ENCODE measurements at places on chromosomes 11 and 22. TPM values are rescaled to one million over a fixed set of nuclear protein-coding genes. Genes with fewer than 3 reads are reported as not detected.

- no peak overlapping the region for H3K27ac ChIP-seq
- no peaks in the 10 kb centered on the region for H3K36me3 ChIP-seq
- H3K4me3 ChIP-seq, result no peak overlapping the region
These were observed 14.3 kb upstream of the FGF19 start for GRCh38 chr11:69718147-69718546.

- H3K4me1 ChIP-seq, result peaks cover 11% of the 10 kb centered on the region
- peaks cover 34% of the 10 kb centered on the region for H3K36me3 ChIP-seq
- no peaks in the 10 kb centered on the region for H3K27me3 ChIP-seq
- no peak overlapping the region for H3K4me3 ChIP-seq
- no peak for DNase-seq
These were observed 56.8 kb downstream of the DGCR2 start for GRCh38 chr22:19065298-19065859.

- no peak for DNase-seq
- no peaks in the 10 kb centered on the region for H3K27me3 ChIP-seq
- H3K4me1 ChIP-seq, result no peaks in the 10 kb centered on the region
- H3K27ac ChIP-seq, result no peak overlapping the region
- no peak overlapping the region for H3K4me3 ChIP-seq
- H3K36me3 ChIP-seq, result peaks cover 1% of the 10 kb centered on the region
These were observed 12.7 kb downstream of the DUSP8 start for GRCh38 chr11:1559111-1559951.

- no peak overlapping the region for H3K4me3 ChIP-seq
- no peaks in the 10 kb centered on the region for H3K36me3 ChIP-seq
These were observed 43.2 kb downstream of the IGLL1 start for GRCh38 chr22:23536821-23537345.

DNA sequence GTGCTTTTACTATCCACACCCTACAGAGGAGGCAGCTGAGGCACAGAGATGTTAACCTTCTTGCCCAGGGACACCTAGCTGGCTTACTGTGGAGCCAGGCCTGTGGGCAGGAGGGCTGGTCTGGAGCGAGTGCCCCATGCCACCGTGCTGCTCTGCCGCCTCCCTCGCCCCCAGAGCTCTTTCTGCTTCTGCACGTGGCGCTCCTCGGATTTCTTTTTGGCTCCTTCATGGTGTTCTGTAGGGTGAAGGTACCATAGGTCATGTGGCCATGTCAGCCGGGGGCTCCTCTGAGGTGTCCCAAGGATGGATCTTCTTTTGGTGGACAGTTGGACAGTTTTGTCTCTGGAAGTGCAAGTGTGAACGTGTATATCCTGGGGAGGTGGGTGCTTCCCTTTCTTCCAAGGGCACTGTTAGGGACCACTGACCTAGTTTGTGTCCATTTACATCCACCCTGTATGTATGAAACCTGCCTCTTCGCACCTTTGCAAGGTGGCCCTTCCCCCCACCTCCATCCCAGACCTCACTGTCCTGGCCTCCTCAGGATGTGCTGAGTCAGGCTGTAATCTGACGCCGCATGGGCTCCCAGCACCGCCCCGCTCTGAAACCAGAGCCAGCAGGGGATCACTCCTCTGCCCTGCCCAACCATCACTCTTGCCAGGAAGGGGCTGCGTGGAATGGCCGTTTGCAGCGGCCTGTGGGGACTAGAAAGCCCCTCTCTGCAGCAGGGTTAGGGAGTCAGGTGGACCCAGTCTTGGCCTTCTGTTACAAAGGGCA is 31.7 kb downstream of the POLR3H start:
- peaks cover 10% of the 10 kb centered on the region for H3K4me1 ChIP-seq
- peak overlapping the region; percentile 13 for H3K27ac ChIP-seq
- DNase-seq, result peak; percentile 29
- no peaks in the 10 kb centered on the region for H3K27me3 ChIP-seq

DNA sequence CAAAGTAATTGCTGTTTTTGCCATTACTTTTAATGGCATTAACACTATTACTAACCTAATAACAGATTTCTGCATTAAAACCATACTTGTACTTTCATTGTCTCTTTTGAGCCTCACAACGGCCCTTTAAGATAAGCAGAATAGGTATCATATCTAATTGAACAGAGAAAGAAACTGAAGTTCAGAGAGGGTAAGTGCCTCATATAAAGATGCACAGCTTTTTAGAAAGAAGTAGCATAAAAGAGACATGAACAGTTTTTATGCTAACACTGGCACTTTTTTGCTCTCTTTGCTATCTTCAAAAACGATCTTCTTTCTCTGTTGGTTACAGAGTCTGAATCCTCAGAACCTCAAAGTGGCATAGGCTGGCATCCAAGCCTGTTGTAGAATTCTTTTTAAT is 102.9 kb upstream of the OR5AK2 start:
- no peak overlapping the region for H3K27ac ChIP-seq
- H3K27me3 ChIP-seq, result 0 out of 3 replicates have a peak, but pooled peaks cover 3% of the 10 kb centered on the region
- H3K4me3 ChIP-seq, result no peak overlapping the region
- peaks cover 20% of the 10 kb centered on the region for H3K4me1 ChIP-seq
- no peaks in the 10 kb centered on the region for H3K36me3 ChIP-seq
- no peak for DNase-seq

GRCh38 chr22:24969560-24970301 is 17.2 kb downstream of the KIAA1671 start:
- H3K27me3 ChIP-seq, result no peaks in the 10 kb centered on the region
- H3K36me3 ChIP-seq, result no peaks in the 10 kb centered on the region
- DNase-seq, result peak; percentile 60

- H3K4me3 ChIP-seq, result no peak overlapping the region
These were observed 15.3 kb upstream of the SYTL2 start for GRCh38 chr11:85826116-85826855.

DNA sequence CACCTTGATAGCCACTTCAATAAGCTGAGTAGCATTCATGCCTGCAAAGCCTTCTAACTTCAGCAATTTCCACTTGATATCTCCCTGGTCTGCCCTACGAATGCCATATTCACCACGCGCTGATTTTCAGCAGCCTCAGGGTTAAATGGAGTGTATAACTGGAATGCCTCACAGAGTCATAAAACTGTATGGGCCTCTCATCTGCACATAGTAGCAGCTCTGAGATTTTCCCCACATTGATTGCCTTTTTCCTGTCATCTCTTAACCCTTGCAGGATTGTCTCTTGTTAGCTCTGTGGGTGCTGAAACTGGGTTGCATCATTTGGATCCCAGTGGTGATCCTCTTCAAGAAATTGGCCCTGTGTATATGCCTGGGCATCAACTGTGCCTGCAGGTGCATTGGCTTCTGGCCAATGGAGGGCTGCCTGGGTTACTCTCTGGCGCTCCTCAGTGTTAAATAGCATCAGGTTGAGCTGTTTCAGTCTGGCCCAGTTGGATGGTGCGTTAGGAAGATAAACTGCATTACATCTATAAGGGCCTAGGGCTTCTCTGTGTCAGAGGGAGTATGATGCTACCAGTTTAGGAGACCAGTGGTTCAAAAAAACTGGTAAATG is 17.4 kb upstream of the GLYATL1 start:
- DNase-seq, result no peak
- H3K4me1 ChIP-seq, result peaks cover 21% of the 10 kb centered on the region
- no peaks in the 10 kb centered on the region for H3K36me3 ChIP-seq

The SCGB1D2 gene
- total RNA-seq, result not detected
